Stimulated activated CD8-positive, alpha-beta memory T cell treated with anti-CD3 and anti-CD28 coated beads, Interleukin-7, amount 100 ng/mL, for 1 hour (primary cell): ENCODE measurements at places on chromosomes 16 and 17.
A peak's percentile ranks its signal among the peaks of the same experiment; 100 is the strongest.

- no peak for DNase-seq
These were observed 11.5 kb upstream of the UMOD start for GRCh38 chr16:20364051-20364450.

DNA sequence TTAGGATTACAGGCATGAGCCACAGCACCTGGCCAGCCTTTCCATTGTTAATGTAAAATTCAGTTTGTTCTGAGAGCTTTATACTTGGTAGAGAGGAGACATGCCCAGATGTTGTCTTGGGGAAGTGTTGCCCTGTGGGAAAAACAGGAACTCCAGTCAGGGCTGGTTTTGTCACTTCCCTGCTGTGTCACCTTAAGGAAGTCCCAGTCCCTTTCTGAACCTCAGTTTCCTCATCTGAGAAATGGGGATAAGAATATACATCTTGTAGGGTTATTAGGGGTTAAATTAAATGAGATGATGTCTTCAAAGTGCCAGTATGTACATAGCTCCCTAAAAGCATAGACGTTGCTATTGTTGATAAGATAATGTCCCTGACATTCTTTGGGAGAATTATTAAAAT, 25.3 kb downstream of the CLEC16A start:
- DNase-seq, result no peak

GRCh38 chr16:14007450-14007849, 63.7 kb upstream of the MRTFB start:
- DNase-seq, result no peak

DNA sequence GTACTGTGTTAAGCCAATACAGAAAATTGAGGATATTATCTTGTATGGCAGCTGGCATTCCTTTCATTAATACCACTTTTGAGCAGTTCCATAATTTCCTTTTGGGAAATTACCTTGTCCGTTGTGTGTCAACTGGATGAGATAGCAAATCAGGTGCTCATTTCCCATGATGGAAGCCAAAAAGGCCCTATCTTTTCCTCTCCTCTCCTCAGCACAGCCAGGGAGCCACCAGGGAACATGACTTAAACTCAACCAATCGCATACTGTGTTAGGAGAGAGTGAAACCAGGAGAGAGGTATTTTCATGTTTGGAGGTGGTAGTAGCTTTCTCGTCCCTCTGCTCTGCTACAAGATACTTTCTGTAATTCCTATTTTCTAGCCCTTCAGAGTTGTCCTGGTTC, 96.1 kb upstream of the TOX3 start:
- no peak for DNase-seq

- DNase-seq, result no peak
These were observed 45.9 kb upstream of the MEIOC start for GRCh38 chr17:44610331-44610730.

GRCh38 chr16:19033761-19034160, 33.7 kb upstream of the COQ7 start:
- DNase-seq, result no peak

DNA sequence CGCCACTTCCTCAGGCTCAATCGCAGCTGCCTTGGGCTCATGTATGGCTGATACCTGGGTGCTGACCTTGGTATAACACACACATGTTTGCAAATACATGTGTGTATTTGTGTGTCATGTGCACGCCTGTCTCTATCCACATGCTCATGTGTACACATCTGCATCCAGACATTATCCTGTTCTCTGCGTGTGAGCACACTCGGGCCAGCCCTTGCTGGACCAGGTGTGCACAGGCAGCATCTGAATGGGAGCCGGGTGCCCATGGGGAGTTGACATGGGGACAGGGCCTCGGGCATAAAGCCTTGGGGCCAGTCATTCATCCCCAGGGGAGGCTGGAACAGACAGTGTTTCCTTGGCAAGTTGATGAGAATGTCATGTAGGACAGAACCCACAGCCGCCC, 29.1 kb upstream of the CRHR1 start:
- DNase-seq, result no peak

GRCh38 chr17:42198897-42199296, 4.6 kb upstream of the GHDC start:
- DNase-seq, result no peak

GRCh38 chr17:5536866-5537650, 47.3 kb downstream of the NLRP1 start:
- no peak for DNase-seq

- no peak for DNase-seq
These were observed 182.8 kb upstream of the HS3ST3A1 start for GRCh38 chr17:13784434-13785095.

- DNase-seq, result no peak
These were observed 8.6 kb downstream of the CMIP start for GRCh38 chr16:81453091-81453728.

GRCh38 chr17:40321961-40322357, 13.0 kb downstream of the RARA start:
- no peak for DNase-seq

DNA sequence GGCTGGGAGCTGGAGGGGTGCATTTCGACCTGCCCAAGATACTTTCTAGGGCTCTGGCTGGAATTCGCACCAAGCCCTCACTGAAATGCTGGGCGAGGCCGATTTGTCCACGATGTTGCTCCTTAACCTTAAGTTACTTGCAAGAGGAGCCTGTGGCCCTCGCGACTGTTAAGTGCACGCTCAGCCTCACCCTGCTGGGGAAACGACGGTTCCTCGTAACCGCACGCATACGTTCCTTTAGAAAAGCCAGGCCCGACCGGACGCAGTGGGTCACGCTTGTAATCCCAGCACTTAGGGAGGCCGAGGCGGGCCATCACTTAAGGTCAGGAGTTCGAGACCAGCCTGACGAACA, 607 bp upstream of the NCOR1 start:
- DNase-seq, result no peak

DNA sequence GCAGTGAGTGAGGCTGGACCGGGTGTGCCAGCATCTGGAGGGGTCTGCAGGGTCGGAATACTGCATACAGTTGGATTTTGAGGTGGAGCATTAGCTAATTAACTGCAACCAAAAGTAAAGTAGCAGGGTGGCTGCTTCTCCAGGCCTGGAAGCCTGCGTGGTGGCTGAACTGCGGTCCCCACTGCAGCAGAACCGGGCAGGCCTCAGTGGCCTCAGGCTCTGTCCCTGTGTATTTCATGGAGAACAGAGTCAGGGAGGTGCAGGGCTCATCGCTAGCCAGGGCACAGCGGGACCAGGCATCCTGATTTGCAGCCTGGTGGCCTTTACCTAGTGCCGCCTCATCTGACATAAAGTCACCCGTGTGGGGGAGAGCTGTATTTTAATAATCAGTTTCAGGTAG, 131.9 kb downstream of the RPTOR start:
- DNase-seq, result no peak

- no peak for DNase-seq
These were observed 89.8 kb upstream of the ZNF750 start for GRCh38 chr17:82929676-82930042.

DNA sequence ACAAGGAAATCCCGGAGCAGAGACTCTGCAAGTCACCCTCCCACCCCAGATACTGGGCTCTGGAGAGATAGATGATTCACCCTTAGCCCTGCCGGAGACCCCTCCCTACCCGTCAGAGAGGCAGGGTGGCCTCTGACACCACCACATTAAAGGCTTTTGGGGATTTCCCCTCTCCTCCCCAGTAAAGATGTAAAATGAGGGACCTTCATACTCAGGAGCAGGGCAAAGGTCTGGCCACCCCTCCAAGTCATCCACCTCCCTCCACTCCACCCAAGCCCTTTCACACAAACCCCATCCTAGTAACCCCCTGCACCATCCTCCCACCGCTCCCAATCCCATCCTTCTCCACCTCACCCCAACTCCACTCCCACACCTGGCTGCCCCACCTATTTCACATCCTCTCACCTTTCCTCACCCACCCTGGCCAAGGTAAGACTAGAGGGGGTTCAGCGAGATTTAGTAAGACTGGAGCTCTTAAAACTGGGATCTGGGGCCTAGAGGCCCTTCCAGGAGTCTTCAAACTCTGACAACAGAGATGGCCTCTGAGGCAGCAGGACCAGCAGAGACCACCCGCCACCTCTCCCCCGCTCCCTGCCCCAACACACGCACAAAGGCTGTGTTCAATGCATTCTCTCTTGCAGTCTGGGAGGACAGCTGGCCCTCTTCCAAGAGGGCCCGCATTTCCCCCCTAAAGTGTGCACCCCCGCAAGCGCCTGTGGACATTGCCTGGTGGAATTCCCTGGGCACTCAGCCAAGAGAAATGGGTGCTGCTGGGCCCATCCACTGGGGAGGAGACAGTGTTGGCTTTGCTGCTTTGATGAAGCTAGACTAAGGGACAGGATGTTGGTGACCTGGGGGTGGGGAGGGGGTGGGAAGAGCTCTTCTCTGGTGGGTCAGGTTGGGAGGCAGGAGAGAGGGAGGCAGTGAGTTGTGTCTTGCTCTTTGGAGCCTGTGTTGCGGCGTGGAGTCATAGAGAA, 1.1 kb downstream of the ABAT start:
- peak; percentile 12 for DNase-seq

GRCh38 chr17:33964344-33964979, 290.6 kb upstream of the CCL2 start:
- DNase-seq, result no peak

- DNase-seq, result no peak
These were observed 56.2 kb downstream of the PRMT7 start for GRCh38 chr16:68367030-68367429.

DNA sequence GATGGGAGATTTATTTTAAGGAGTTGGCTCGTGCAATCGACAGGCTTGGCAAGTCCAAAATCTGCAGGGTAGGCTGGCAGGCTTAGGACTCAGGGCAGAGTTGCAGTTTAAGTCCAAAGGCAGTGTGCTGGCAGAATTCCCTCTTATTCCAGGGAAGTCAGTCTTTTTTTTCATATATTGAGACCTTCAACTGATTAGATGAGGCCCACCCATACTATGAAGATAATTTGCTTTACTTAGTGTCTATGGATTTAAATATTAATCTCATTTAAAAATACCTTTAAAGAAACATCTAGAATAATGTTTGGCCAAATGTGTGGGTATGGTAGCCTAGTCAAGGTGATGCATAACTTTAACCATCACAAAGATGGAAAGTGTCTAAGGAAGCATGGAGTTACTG, 99.8 kb downstream of the CNTNAP4 start:
- no peak for DNase-seq

DNA sequence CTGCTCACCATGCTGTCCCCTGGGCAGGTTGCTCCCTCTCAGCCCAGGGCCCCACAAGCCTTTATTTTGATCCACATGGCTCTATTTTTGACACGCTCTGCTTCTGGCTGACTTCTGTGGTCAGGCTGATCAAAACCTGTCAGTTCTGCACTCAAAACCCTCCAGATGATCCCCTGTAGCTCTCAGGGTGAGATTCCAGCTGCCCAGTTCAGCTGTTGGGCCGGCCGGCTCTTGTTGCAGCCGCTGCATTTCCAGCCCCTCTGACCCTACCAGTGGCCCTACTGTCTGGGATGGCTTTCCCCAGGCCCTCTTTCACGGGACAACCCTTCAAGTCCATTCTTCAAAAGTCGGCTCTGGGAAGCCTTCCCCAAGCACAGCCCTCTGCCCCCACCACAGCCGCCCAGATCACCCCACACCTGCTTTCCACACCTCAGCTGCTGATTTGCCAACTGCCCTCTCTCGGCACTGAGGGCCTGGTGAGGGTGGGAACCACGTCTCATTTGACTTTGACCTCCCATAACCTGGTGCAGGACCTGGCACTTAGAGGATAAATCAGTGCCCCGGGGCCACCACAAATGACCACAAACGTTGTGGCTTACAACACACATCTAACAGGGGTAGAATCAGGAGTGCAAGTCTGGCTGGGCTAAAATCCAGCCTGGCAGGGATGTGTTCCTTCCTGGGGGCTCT, 16.3 kb upstream of the CACNG4 start:
- no peak for DNase-seq

DNA sequence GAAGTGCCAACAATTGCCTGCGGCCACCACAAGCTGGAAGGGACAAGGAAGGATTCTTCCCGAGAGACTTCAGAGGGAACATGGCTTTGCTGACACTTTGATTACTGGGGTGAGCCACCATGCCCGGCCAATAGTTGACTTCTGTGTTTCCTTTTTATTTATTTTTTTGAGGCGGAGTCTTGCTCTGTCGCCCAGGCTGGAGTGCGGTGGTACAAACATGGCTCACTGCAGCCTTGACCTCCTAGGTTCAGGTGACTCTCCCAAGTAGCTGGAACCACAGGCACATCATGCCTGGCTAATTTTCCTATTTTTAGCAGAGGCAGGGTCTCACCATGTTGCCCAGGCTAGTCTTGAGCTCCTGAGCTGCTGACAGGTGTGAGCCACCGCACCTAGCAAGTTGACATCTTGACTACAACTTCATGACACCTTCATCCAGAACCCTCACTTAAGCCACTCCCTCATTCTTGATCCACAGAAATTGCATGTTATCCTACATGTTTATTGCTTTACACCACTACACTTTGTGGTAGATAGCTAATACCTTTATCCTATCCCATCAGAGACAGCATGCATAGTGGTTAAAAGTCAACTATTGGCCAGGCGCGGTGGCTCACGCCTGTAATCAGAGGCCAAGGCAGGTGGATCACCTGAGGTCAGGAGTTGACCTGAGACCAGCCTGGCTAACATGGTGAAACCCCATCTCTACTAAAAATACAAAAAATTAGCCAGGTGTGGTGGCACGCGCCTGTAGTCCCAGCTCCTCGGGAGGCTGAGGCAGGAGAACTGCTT, 16.1 kb upstream of the GPRC5C start:
- DNase-seq, result no peak

DNA sequence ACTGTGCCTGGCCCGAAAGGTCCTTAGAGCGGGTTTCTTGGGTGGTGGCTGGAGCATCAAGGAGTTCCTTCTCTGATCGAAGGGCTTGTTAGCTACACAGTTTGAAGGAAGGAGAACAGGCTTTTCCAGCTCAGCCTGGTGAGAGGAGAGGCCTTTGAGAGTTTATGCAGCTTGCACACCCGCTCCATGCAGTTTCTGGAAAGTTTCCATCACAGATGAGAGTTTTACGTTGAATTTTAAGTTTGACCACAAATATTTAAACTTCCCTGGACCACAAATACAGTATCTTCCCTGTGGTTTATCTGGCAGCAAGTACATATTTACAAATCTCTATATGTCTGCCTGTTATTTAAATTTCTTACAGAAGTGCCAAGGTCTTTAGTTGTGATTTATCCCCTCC, 56.8 kb downstream of the HIC1 start:
- DNase-seq, result no peak

GRCh38 chr17:19378416-19379360, at the start of gene MAPK7:
Gene MAPK7 (plus strand): TSS chr17:19378498. CDS start chr17:19378901, 403 bp downstream.
- no peak for DNase-seq

DNA sequence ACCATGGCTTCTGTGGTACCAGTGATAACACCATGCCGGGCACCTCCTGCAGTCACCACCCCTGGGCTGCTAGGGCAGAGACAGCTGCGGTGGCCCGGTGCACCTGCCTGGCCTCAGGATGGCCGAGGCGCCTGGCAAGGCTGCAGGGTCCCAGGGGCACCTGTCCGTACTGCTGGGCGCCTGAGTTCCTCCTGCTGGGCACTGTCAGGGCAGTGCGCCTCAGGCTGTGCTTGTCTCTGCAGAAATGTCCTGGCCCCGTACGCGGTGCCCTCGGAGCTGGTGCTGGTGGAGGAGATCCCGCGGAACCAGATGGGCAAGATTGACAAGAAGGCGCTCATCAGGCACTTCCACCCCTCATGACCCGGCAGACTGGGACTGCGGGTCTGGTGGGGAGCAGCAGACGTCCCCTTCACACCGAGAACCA, 17.7 kb upstream of the CDH15 start:
- DNase-seq, result no peak

- no peak for DNase-seq
These were observed 451.5 kb upstream of the HSBP1 start for GRCh38 chr16:83356266-83356665.
